Body of pancreas (tissue), 4 donors: ENCODE measurements at places on chromosomes 3 and 15.

DNA sequence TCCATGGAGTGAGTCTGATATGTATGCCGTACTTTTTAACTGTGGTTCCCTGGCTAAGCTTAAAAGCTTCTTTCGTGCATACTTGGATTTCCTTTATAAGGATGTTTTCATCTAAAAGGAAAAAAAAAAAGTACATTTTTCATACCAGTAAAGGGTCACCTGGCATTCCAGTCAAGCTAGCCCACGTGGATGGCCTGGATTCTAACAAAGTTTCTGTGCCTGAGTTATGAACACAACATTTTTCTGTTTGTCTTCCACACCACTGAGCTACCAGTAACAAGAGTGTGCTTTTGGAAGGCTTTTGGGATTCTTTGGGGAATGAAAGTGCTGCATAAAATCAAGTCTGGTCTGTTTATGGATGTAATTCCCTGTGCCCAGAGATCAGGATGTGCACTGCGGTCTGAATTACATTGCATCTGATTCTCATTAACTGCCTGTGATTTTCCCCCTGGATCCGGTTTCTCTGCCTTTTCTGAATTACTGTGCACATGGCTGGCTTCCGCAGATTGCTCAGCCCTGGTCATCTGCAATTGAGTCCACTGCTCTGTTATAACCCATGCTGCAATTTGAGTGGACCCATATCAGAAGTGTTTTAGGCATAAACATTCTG, 38.2 kb upstream of the MAGI1 start:
- DNase-seq, result no peak

DNA sequence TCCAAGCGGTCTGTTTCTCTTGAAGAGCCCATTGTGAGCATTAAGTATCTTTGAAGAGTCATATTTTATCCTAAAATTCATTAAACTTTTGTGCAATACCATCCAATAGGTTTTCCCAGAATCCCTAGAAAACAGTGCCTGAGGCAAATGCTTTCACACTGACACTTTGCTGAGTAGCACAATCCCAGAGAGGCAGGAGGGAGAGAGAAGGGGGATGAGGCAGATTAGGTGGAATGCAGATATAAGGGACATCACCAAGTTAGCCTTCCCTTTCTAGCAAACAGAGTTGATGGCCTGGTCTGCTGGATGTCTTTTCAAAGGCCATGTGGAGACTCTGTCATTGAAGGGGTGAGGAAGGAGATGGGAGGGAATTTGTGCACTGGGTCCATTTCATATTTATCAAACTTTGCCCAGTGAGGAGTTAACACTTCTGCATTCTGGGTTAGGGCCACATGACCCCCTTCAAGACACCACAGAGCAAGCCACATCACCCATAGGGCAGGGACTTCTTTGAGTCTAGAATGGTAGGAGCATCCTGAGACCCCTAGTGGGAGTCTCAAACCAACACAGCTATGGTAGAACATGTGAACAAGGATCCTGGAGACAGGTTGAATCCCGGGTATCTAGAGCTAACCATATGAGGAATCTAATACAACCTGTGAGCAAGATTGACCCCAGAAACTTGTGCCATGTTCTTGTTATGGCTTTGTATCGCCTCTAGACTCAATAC, 32.0 kb upstream of the SEMA6D start:
- no peak for DNase-seq

GRCh38 chr3:134357914-134358811, 16.1 kb downstream of the AMOTL2 start:
- peak; percentile 20 for DNase-seq

GRCh38 chr3:132239587-132239986, 77.6 kb upstream of the ACP3 start:
- DNase-seq, result no peak
